ENCODE measurements at places on chromosomes 13 and 19.

DNA sequence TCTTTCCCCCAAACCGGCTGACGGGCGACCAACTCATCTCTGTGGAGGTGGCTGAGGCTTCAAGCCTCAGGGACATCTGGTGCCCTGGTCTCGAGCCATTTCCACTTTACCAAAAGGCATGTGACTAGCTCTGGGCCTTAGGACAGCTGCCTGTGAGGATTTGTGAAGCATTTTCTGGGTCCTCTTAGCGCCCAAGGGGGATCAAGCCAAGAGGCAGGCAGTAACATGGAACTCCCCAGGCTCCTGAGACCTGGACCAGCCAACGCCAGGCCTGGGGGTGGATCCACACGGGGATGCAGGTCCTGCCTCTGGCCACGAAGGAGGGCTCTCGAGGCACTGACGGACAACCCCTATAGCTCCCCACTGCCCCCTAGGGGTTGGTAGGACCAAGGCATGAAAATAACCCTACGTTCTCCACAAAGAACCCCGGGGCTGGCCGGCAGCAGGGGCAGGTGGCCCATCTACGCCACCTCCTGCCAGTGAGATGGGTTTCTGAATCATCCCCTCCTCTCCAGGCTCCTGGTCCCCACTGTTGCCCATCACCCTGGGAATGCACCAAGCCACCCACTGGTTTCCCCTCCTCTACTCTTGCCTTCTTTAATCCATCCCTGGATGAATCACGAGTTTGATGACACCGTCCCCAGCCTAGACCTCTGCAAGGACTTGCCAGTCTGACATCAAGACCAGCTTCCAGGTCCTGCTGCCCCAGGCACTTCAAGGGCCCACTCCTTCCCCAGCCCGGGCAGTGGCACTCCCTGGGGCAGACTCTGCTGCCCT, 7.0 kb upstream of the MYDGF start:
- peak; percentile 15 for DNase-seq

- DNase-seq, result no peak
These were observed 15.5 kb upstream of the SERPINE3 start for GRCh38 chr13:51323824-51324511.

- DNase-seq, result no peak
These were observed 17.1 kb downstream of the SHISA7 start for GRCh38 chr19:55426042-55426441.

DNA sequence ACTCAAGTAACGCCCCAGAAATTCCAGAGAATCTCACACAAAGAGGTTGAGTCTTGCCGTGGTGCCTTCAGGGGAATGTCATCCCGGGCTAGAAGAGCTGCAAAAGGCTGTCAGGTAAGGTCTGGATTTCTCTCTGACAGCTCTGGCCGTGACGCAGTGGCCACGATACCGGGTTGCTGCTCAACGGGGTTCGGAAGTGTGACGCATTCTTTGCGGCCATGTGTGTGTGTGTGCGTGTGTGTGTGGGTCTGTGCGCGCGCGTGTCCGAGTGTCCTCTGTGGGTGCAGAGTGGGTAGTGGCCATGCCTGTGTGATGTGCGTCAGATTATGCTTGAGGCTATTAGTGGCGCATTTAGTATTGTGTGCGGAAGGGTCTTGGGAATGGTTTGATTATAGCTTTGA, 306 bp downstream of the ZNF540 start:
- DNase-seq, result peak; percentile 82

- DNase-seq, result no peak
These were observed 13.5 kb downstream of the ERVV-2 start for GRCh38 chr19:53057904-53058580.

GRCh38 chr19:5984600-5984999, 6.7 kb upstream of the RANBP3 start:
- DNase-seq, result no peak

DNA sequence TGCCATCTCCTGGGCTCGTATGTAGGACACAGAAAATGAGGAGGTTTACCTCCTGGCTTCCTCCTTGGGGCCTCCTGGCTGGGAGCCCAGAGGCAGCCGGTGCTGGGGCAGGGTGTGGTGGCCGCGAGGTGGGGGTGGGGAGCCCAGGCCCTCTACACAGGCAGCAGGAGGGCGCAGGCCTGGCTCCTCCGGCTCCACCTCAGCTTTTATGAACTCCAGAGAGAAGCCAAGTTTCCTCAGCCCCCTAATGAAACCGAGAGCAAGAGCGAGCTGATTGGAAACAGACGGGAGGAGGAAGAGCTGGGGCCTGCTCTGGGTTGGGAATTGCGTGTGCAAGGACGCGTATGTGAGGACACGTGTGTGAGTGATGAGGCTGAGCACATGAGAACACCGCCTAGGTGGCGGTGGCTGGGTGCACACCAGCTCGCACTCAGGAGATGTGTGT, 23.1 kb downstream of the LYL1 start:
- DNase-seq, result no peak

- DNase-seq, result no peak
These were observed 10.8 kb downstream of the ZNF211 start for GRCh38 chr19:57643734-57644133.

DNA sequence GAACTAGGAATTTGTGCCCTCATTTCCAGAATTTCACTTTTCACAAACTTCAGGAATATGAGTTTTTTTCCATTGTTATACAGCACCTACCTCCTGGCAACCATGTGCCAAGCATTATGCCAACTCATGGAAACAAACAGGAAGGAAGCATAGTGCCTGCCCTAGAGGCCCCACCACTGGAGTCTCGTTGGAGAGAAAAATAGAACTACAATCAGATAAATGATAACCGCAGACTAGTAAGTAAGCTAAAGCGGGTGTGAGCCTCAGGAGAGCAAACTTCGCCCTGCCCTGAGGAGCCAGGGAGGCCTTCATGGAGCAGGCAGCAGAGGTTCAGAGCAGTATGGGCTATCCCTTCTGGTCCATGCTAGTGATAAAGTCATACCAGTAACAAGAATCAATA, 75.9 kb downstream of the FRY start:
- no peak for DNase-seq

DNA sequence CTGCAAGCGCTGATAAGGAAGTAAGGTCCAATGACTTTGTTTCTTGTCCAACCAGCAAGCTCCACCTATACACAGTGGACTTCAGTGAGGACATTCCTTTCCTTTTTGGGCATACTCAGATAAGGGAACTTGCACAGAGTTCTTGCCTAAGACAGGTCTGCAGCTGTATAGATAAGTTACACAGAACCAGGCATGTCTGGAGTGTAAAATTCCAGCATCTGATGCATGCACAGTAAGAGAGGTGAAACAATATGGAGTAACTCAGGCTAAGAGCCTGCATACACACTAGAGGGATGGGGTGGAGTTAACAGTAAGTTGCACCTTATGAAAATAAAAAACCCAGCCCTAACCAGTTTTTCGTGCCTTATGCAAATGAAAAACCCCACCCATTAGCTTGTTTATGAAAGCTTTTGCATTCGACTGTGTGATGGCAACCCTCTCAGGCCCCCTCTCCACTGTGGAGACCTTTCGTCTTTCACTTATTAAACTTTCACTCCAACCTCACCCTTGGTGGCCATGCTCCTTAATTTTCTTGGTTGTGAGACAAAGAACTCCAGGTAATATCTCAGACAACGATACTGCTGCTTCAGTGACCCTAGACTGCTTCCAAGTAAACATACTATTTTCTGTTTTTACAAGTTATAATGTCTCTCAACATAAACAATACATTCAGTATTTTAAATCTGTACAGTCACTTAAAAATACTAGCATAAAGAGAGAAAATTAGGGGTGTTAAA, 2859.0 kb upstream of the PCDH20 start:
- no peak for DNase-seq

- no peak for DNase-seq
These were observed 4.3 kb downstream of the NDFIP2 start for GRCh38 chr13:79485014-79485811.

DNA sequence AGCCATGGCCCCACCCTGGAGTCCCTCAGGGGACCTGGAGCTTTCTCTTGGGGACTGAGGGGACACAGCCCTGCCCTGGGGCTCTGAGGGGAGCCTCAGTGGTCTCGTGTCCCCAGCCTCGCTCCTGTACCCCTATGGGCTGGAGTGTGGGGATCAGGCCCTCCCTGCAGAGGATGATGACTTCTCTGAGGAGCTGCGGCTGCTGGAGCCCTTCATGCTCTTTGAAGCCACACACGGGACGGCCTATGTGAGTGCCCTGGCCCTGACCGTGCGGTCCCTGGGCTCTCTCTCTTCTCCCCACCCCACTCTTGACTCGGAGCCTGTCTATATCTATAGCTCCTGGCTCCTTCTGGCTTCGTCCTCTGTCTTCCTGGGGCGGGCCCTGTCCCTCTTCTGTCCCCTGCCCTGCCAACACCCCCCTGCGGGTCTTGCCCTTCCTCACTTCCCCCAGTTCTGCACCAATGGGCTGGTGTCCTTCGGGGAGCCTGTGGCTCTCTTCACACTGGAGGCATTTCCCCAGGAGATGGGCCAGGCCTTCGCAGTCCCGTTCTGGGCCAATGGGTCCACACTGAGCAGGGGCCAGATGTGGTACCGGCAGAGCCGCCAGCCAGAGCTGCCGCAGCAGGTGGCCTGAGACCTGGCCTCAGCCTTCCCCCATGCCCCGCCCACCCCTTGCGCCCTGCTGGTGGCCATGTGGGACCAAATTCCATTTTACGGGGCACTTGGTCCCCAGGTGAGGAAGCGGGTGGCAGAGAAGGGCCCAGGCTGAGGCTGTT, 33.1 kb downstream of the HPN start:
- no peak for DNase-seq

GRCh38 chr13:50011461-50011860, 3.8 kb upstream of the KCNRG start:
- no peak for DNase-seq

- no peak for DNase-seq
These were observed 1043.6 kb downstream of the UQCRFS1 start for GRCh38 chr19:28169168-28169887.

- no peak for DNase-seq
These were observed 5.1 kb upstream of the SIGLEC7 start for GRCh38 chr19:51136851-51137551.

GRCh38 chr19:43759515-43759914, 4.8 kb upstream of the SMG9 start:
- DNase-seq, result no peak

- no peak for DNase-seq
These were observed 3.2 kb upstream of the ERVV-1 start for GRCh38 chr19:53010494-53010893.

- no peak for DNase-seq
These were observed 4.9 kb upstream of the MEDAG start for GRCh38 chr13:30900952-30901749.

GRCh38 chr19:51694318-51695085, 1.4 kb downstream of the SPACA6 start:
- no peak for DNase-seq

- no peak for DNase-seq
These were observed 358.6 kb downstream of the TDRD3 start for GRCh38 chr13:60755380-60756163.

- no peak for DNase-seq
These were observed 2.5 kb downstream of the KANK3 start for GRCh38 chr19:8340341-8341096.

DNA sequence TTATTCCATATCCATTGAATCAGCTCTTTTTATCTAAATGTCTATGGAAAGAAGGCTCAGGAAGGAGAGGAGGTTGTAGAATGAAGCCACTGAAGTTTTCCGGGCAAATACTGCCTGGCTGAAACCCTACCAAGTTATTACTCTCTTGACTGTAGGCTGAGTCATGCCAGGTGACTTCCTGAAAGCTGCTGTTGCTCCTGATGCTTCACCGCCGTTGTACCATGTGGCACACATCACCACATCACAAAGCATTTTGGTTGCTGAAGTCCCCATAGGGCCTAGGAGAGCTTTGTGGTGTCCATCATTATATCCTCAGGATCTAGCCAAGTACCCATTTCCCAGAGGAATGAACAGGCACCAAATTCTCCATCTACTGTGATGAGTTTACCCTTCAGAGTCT, 11.1 kb upstream of the TDRD12 start:
- DNase-seq, result peak; percentile 9

GRCh38 chr13:110483386-110483968, 78.0 kb downstream of the RAB20 start:
- DNase-seq, result no peak

GRCh38 chr19:34505321-34506025, 23.9 kb downstream of the WTIP start:
- no peak for DNase-seq

DNA sequence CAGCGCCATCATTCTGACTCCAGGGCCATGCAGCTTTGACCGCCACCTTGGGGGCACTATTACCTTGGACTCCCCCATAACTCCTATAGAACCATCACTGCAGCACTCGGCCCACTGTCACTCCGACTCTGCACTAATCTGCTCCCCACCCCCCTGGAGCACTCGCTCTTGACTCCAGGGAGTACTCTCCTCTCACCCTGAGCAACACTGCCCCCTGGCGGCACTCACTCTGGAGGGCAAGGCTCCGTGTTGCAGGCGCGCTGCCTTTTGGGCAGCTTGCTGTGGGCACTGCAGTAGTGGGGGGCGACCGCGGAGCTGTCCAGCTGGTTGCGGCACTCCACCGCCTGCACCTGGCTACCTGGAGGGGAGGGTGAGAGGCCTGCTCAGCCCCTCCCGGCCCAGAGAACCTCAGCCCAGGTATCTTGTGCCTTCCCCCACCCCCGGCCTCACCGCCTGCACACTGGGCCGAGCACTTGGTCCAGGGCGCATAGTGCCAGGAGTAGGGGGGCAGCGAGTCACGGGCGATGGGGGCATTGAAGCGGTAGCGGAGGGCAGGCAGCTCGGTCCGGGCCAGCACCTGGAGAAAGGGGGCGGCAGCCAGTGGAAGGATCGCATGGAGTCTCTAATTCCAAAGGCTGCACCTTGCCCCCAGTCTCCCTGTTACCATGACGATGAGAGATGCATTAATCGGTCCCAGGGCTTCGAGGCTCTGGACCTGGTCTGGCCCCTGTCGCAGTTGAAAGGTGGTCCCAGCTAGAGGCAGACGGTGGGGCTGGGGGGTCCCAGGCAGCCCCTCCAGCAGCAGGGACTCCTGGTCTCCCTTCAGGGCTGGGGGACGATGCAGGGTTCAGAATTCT, 8.9 kb upstream of the MYO1F start:
- peak; percentile 44 for DNase-seq

DNA sequence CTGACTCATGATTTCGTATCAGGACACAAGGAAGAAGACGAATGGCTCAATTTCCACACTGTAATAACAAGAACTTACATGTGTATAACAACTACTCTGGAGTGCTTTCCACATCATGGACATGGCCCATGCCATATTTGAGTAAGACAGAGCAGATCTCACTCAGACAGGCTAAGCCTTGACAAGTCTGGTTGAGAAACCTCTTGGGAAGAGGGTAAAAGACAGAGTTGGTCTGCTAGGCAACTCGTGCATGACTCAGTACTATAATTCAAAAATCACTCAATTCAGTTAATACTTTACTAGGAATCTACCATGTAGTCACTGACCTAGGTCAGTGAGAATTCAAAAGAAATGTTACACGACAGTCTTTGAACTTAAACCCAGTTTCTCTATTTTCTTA, 5.7 kb upstream of the THSD1 start:
- DNase-seq, result no peak

DNA sequence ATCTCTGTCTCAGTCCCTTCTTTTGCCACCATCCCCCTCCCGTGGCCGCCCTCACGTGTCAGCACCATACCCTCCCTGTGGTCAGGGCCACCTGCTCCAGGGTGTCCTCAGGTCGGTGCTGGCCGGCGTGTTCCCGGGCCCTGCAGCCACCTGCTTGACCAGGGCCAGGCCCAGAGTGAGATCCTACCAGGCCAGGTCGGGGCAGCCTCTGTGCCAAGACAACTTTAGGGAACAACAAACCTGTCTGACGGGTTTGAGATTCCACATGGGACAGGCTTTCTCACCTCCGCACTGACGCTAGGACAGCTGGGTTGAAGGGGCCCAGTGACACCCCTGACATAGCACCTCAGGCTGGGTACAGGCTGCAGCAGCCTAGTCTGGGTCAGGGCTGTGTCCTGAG, 7.5 kb upstream of the SBNO2 start:
- DNase-seq, result no peak

- DNase-seq, result no peak
These were observed 32.8 kb downstream of the TINCR start for GRCh38 chr19:5534787-5535586.
